ENCODE measurements at places on chromosomes 6 and 20.

DNA sequence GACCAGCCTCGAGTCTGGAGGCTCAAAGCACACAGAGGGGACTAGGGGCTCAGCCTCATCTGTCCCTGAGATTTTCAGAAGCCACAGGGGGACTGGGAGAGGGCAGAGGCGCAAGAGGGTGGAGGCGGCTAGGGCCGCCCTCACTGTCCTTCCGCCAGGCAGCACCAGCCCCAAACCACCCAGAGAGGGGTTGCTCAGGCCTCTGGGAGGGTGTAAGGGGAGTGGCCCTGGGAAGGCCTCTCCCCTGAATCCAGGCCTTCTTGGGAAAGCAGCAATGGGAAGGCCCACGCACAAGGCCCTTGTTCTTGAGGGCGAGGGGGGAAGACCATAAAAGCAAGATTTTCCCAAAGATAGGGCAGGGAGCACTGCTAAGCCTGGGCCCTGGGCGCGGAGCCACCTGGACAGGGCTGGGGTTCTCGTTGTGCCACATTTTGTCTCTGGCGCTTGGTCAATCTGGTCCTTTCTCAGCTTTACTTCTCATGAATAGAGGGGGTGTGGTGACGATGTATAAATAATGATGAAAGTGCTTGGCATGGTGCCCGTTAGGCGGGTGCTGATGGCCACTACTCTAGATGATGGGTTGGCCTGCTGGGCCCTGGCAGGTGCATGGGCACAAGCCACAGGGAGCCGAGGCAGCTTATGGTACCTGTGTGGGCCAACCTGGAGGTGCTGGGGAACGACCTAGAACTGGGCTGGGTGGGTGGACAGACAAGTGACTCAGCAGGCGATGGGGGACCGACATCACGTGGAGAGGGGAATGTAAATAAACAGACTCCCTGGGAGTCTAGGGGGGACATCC, 4.8 kb downstream of the SAMD10 start:
- no peak for DNase-seq

- DNase-seq, result no peak
Measured at GRCh38 chr6:53536561-53536960, 8.3 kb downstream of the GCLC start.

DNA sequence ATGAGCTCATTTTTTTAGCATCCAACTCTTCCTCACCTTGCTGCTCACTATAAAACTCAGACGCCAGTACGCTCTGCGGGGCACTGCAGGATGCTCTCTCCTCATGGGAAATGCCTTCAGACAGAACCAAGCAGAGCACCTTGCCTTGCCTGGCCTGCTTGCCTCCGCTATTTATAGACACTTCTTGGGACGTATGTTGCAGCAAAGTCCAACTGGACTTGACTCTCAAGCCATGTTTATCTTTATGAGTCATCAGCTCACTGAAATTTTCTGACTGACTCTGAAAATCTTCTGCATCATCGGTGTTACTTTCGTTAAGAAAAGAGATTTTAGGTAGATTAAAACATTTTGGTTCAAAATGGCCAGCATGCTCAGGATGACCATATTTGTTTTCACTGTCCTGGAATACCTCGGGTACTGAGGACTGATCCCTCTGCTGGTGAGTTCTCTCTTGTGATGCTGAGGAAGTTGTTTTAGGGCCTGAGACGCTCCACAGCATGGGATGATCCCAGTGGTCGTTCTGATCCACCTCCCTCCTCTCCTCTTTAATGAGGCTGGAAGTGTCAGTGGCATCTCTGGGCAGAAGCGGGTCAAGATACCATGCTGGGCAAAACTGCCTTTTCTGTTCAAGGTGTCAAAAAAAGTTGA, 204.5 kb downstream of the KIF16B start:
- no peak for DNase-seq

DNA sequence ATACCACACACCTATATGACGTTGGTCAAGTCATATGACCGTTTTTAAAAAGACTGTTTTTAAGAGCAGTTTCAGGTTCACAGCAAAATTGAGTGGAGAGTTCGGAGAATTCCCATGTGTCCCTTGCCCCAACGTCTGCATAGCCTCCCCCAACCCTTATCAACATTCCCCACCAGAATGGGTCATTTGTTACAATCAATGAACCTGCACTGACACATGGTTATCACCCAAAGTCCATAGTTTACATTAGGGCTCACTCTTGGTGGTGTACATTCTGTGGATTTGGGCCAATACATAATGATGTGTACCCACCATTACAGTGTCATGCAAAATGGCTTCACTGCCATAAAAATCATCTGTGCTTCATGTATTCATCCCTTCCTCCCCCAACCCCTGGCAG, 52.0 kb downstream of the ZBTB2 start:
- no peak for DNase-seq

DNA sequence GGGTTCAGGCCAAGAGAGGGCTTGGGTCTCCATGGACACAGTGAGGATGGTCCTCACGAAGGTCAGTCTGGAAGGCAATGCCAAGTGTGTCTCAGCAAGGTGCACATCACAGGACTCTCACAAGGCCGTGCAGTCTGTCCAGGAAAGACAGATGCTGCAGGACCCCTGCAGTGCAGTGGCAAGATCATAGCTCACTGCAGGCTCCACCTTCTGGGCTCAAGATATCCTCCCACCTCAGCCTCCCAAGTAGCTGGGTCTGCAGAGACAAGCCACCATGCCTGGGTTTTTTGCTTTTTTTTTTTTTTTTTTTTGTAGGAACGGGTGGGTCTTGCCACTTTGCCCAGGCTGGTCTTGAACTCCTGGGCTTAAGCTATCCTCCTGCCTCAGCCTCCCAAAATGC, 26.4 kb downstream of the ZMYND8 start:
- no peak for DNase-seq

- DNase-seq, result peak; percentile 83
Measured at GRCh38 chr6:108541843-108542759, 18.6 kb upstream of the FOXO3 start.

- DNase-seq, result no peak
Measured at GRCh38 chr20:20668639-20669038, 43.8 kb downstream of the RALGAPA2 start.

GRCh38 chr20:41072915-41073314, 44.3 kb downstream of the TOP1 start:
- DNase-seq, result no peak

- DNase-seq, result no peak
Measured at GRCh38 chr6:134934793-134935485, 15.0 kb downstream of the ALDH8A1 start.

GRCh38 chr20:52082612-52083011, 109.0 kb downstream of the ZFP64 start:
- no peak for DNase-seq

GRCh38 chr6:155108070-155108820, 113.1 kb downstream of the TIAM2 start:
- DNase-seq, result no peak

DNA sequence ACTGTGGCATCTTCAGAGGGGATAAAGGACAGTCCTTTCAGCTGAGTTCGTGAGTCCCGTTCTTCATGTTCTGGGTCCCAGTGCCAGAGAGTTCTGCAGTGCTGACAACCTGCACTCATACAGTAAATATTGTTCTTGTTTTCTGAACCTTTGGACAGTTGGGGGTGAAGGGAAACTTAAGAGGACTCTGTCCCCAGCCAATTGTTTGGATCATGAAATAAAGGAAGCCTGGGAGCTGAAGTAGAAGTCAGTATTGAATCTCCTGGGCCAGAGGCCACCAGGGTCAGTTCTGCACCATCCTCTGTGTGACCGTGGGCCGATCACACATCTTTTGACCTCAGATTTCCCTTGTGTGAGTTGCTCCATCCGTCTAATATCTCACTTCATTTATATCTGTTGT, 3.2 kb downstream of the SLC2A12 start:
- DNase-seq, result no peak

DNA sequence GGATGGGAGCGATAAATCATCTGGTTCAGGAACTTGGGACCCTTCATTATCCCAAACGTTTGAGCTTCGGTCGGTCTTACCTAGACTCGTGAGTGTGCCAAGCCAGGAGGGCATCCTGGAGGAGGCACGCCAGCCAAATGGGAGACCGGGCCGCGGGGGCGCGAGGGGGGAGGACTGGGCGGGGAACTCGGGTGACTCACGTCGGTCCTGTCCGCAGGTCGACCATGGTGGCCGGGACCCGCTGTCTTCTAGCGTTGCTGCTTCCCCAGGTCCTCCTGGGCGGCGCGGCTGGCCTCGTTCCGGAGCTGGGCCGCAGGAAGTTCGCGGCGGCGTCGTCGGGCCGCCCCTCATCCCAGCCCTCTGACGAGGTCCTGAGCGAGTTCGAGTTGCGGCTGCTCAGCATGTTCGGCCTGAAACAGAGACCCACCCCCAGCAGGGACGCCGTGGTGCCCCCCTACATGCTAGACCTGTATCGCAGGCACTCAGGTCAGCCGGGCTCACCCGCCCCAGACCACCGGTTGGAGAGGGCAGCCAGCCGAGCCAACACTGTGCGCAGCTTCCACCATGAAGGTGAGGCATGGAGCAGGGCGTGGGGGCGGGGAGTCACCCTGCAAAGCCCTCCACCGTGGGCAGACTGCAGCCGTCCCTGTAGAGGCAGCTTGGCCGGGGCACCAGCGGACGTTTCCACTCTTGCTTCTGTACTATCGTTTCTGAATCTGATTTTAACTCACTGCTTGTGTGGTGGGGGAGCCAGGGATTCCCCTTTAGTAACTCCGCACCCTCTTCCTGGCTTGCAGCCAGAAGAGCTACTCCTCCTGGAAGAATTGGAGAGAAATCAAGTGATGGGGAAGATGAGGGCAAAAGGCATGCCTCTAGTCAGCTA, 2.7 kb downstream of the BMP2 start:
- DNase-seq, result peak; percentile 72

DNA sequence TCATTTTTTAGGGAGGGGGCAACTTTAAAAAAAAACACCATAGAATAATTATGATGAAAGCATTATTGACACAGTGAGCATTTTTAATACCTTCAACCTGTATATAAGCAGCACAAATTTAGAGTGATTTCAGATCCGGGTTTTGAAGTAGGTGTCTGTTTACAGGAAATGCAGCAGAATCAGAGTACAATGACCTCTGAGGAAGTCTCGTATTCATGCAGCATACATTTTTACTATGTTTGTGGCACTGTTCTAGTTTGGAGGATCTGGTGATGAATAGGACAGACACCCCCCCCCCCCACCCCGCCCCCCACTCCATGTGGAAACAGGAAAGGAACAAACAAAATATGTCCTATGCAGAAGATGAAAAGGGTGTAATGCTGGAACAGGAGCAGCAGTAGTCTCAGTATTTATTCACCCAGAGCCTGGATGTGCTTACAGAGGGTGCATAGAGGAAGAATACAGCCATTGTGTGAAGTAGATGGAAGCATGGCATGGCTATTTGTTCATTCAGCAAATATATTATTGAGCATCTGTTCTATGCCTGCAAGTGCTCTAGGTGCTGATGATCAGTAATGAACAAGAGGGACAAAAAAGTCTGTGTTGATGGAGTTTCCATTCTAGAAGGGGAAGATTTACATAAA, 19.7 kb downstream of the VAPB start:
- no peak for DNase-seq

- DNase-seq, result no peak
Measured at GRCh38 chr6:73631849-73632248, 21.9 kb downstream of the SLC17A5 start.

- DNase-seq, result peak; percentile 43
Measured at GRCh38 chr6:119186490-119186889, 108.0 kb upstream of the FAM184A start.

DNA sequence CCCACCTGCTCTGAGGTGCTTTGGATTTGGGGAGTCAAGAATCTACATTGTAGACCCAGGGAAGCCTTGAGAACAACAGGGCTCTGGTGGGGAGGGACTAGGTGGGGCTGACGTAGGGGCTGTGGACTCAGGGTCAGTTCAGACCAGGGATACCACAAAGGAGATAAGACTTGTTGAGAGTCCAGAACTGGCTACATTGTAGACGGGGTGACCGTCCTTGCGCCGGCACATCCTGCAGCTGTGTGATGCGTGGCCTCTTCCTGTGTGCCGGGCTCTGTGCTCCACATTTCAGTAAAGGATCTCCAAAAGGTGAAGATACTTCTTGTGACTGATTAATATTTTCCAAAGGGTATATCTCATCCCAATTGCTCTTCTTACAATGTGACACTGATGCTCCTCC, 9.8 kb upstream of the TLDC2 start:
- no peak for DNase-seq

DNA sequence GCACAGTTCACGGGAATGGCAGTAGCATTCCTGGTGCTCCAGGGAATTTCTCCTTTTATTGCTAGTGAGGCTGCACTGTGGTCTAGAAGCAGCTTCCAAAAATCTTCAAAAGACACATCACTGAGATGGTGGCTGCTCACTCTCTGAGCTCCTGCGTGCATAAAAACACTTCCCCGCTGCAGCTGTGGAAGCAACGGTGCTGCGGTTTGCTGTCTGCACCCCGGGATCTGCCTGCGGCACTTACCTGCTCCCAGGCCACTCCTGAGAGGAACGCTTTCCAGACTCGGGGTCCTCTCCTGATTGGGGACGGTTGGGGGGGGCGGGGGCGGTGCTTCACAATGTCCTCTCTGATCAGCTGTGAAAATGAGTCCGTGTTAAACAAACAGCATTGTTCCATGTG, 77.9 kb downstream of the TMEM242 start:
- no peak for DNase-seq

DNA sequence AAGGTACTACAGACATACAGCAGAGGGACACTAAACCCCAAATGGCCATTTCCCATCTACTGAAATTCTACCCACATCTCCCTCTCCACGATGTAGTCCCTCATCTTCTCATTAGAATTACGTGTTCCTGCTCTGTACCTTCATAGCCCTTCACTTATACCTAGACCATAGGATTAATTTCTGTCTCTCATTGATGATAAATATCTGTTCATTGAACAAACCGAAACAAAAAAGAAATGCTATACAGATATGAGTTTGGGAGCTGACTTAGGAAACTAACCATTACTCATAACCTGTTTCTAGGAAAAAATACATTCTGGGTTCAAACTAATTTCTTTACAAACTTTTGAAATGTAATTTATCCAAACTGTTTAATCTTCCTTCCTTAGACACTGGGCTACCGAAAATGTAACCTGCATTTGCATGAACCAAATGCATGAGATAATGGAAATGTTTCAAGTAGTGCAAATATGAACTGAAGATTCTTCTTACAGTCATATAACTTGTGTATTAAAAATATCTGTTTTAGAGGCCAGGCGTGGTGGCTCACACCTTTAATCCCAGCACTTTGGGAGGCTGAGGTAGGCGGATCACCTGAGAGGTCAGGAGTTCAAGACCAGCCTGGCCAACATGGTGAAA, 85.3 kb downstream of the GJA10 start:
- DNase-seq, result no peak

GRCh38 chr6:25710287-25710686, 44.3 kb upstream of the SLC17A4 start:
- DNase-seq, result no peak

- no peak for DNase-seq
Measured at GRCh38 chr6:11450037-11450436, 87.5 kb upstream of the TMEM170B start.

- DNase-seq, result no peak
Measured at GRCh38 chr6:134503585-134504281, 185.8 kb upstream of the SGK1 start.

GRCh38 chr6:53544217-53544469, 758 bp downstream of the GCLC start:
- no peak for DNase-seq

GRCh38 chr6:43405354-43405753, 22.0 kb upstream of the ABCC10 start:
- no peak for DNase-seq

- no peak for DNase-seq
Measured at GRCh38 chr6:138647006-138647405, 126.6 kb upstream of the CCDC28A start.

All from Right ventricle myocardium inferior (tissue), 1 donor.